Iris pigment epithelial cell (primary cell): ENCODE measurements at places on chromosomes 12 and 14.

DNA sequence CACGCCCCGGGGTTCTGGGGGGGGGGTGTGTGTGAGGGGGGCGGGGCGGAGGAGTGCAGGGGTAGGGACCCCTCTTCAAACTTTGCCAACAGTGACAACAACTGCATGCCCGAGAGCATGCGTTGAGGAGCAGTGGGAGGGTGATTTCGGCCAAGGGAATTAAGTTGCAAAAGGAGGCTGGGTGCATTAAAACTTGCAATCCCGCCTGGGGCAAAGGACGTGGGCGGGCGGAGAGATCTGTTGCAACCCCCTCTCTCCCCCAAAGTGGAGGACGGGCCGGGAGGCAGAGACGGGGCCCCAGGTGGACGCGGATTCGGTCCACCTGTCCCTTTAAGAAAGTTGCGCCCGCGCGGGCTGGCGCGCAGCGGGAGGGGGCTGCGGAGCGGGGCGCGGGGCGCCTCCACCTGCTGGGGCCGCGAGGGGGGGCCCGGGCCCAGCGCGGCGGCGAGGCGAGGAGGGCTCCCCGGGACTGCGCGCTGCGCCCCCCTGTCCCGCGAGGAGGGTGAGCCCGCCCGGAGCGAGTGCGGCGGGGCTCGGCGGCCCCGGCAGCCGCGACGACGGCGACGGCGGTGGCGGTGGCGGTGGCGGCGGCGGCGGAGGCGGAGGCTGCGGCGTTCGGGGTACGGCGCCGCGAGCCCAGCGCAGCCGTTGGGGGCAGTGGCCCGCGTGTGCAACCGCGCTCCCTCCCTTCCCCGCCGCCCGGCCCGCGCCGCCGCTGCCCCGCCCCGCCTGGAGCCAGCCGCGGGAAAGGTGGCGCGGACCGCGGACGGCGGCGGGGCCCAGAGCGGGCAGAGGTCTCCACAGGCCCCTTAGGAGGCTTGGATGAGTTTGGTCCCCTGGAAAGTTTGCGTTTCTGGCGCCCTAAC lies 530 bp upstream of the FOXN4 start:
- DNase-seq, result no peak

GRCh38 chr12:54207539-54208294 lies 18.9 kb upstream of the SMUG1 start:
- DNase-seq, result peak; percentile 36

GRCh38 chr14:90726656-90727055 lies 89.6 kb downstream of the TTC7B start:
- peak; percentile 75 for DNase-seq

- no peak for DNase-seq
Measured at GRCh38 chr12:33876618-33877017, 145.7 kb upstream of the ALG10 start.

GRCh38 chr12:22792138-22792537 lies 167.2 kb downstream of the ETNK1 start:
- DNase-seq, result no peak

DNA sequence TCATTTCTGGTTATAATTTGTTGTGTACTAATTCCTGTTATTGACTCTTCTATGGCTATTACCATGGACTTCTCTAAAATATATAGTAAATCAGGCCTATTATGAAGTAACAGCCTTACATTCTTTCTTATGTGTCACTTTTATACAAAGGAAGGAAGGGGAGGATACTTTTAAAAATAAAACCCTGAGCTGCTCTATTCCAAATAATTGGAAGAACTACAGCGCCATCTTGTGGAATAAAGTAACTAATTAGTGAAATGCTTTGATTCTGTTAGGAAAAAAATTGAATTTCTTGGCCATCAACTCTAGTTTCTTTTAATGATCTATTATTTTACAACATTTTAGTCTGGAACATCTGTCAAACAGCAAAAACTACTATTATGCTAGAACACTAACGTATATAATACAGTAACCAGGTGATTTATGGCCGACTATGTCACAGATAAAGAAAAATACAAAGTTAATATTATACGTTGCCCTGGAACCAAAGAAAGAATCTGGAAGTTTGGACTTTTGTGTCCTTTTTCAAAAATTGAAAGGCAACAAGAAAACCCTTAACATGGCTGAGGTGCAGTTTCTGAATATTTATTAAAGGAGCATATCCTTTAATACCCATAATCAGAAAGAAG lies 55.0 kb upstream of the NELL2 start:
- DNase-seq, result peak; percentile 66

DNA sequence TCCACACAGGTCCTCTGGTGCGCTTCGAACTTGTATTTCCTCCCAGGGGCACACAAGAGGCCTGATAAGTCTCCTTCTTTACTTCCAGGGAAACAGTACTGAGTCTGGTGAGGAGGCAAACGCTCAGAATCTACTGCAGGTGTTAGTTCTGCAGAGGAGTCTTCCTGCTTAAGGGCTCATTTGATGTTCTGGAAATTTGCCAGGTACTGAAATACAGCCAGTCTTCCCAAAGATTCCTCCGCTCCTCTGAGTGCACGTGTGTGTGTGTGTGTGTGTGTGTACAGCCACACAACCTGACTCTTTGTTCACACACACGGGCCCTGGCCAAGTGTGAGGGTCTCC lies 92.0 kb downstream of the FBXL14 start:
- peak; percentile 21 for DNase-seq

DNA sequence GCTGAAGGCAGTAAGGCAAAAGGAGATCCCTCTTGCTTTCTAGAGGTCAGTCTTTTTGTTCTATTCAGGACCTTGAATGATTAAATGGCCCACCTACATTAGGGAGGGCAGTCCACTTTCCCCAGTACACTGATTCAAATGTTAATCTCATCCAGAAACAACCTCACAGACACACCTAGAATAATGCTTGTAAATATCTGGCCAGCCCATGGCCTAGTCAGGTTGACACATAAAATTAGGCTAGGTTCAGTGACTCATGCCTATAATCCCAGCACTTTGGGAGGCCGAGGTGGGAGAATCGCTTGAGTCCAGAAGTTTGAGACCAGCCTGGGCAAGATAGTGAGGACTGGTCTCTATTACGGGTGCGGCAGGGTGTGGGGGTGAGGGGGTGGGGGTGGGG lies 43.5 kb downstream of the MIPOL1 start:
- DNase-seq, result no peak

DNA sequence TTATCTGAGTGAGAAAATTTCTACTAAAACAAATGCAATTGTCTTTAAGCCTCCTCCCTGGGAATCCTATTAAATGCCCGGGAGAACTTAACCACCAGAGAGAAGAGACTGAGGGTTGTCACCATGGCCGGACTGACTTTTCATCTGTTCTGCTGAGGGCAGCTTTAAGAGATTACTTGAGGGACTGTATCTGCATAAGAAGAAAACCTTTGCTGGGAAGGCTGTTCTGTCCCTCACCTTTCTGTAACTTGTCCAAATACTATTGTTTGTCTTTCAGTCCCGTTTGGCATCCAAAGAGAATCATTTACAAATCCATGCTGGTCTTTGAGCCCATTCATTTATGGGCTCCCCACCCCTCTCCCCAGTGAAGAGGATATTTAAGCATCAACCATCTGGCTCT lies 306.3 kb upstream of the FLRT2 start:
- no peak for DNase-seq

GRCh38 chr14:90828642-90829487 lies 12.6 kb upstream of the TTC7B start:
- no peak for DNase-seq

DNA sequence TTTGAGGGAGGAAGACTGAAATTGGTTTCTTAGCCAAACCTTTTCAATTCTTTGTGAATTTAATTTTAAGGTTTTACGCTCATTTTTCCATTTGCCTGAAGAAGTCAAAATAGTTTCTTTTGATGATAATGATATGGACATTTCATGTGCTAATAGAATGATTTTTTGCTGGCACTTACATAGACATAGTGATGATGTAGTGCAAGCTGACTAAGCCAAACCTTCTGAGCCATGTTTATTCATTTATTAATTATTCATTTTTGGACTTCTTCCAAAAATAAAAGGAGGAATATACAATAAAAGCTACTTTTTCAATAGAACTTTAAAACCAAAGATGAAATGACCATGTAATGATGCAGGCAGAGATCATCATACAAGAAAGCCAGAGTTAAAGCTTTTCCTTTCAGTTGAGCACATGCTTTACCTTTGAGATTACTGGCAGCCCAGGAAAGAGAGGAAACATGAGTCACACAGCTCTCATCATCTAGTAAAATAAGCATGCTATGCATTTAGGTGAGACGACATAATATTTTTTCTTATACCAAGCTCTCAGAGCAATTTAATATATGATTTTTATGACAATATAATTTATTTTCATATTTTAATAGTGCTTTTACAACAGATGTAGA lies 24.8 kb downstream of the KCNA1 start:
- DNase-seq, result peak; percentile 15

- DNase-seq, result peak; percentile 99
Measured at GRCh38 chr12:92143686-92144630, 1.7 kb downstream of the BTG1 start.

- DNase-seq, result no peak
Measured at GRCh38 chr12:83848702-83849101, 1063.9 kb downstream of the SLC6A15 start.

DNA sequence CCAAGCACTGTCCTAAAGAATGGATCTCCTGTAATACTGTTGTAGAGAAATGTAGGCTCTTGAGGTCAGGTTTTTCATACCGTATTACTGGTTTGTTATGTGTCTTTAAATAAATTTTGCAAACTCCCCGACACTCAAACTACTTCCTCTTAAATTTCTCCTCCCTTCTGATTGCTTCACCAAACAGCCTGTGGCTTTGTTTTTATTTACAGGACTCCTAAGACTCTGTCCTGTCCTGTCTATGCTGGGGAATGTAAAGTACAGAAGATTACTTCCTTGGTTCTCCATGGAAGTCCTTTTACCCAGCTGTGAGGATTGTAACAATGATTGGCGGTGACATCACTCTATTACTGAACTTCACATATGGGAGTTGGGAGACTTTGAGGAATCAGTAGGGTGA lies 873.5 kb downstream of the DIO2 start:
- no peak for DNase-seq

- no peak for DNase-seq
Measured at GRCh38 chr14:50082308-50082742, 34.0 kb downstream of the VCPKMT start.

DNA sequence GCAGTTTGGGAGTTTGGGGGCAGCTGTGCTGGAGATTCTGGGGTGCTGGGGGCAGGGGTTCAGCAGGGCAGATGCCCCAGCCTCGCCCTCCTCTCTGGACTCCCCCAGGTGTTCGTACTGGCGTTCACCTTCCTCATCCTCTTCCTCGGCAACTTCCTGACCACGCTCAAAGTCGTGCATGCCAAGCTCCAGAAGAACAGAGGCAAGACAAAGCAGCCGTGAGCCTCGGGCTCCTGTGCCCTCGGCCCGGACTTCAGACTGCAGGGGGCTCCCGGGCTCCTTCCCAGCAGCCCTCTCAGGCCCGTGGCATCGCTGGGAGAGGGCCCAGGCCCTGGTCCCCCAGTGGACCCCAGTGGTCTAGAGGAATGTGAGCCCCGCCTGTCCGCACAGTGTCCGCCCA lies 18.0 kb downstream of the RHOF start:
- DNase-seq, result no peak

DNA sequence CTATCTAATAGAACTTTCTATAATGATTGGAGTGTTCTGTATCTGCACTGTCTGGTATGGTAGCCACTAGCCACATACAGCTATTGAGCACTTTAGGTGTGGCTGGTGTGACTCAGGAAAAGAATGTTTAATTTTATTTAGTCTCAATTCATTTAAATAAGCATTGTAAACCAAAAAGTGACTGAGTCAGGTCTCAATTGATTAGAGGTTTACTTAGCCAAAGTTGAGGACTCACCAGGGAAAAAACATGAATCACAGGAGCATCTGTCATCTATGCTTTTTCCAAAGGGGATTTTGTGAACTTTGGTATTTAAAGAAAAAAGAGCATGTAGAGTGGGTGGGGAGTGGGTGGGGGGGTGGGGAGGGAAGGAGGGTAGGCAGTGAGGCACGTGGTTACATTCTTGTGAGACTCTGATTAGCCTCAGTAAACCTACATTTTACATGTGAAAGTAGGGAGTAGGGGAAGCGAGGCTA lies 473.1 kb downstream of the ATP23 start:
- DNase-seq, result peak; percentile 59

GRCh38 chr14:93379831-93380230 lies 32.8 kb downstream of the COX8C start:
- no peak for DNase-seq

GRCh38 chr14:37585101-37585511 lies 9.9 kb downstream of the FOXA1 start:
- DNase-seq, result no peak

DNA sequence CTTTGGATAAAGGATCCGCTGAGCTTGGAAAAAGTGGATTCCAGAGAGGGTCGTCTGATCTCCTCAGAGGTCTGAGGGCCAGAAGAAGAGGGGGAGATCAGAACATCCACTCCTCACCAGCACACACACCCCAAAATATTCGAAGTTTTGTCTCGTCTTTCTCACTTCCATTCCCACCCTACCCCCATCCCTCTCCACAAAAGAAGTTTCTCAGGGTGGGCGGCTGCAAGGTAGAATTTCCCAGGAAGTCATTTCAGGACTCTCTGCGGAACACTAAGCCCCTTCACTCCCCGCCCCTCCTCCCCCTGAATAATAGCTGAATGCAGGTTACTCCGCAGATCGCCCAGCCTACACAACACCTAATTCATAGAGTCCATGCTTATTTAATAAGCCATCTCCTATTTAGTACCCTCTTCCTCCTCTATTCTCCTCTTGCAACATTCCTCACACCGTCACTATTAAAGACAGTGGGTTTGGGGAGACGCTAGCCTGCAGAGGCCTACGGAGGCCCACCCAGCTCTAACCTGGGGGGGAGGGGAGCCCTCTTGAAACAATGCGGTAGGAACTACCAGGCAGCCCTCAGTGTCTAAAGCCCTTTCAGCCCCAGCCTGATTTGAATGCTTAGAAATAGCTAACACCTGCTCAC lies 649 bp upstream of the SALL2 start:
- DNase-seq, result no peak

- no peak for DNase-seq
Measured at GRCh38 chr14:37221073-37221472, 23.3 kb downstream of the MIPOL1 start.

DNA sequence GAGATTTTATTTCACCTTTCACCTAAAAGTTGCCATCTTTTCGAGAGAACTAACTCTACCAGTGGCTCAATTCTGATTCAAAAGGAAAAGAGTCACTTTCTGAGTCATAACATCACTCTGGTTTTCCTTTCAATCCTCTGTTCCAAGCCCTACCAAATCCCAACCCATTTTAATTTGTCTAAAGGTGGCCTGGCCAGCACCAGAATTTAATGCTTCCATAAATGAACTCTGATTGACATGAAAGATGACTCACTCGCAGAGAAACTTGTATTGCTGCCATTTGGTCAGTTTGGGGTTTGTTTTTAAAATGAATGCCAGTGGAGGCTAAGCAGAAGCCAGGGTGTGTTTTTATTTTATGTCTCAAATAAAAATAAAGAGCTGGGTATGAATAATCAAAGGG lies 117.4 kb upstream of the SOX5 start:
- DNase-seq, result peak; percentile 84

- peak; percentile 34 for DNase-seq
Measured at GRCh38 chr12:128069359-128069997, 197.5 kb upstream of the TMEM132C start.

DNA sequence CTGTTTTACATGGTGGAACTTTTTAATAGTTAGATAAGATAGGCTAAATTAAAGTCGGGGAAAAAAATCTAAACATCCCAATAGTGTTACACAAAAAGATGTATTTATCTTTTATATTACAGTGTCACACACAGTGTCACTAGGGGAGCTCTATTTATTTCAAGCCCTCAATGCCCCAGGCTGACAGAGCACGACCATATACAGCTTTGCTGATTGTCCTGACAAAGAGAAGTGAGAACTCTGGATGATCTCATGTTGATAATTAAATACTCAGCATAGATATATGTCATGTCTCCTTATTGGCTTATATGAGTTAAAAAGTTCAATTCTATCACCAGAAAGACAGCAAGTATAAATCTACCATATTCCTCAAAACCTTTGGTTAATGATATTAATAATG lies 594.3 kb downstream of the LRFN5 start:
- DNase-seq, result no peak
